ENCODE measurements at places on chromosomes 3 and 15. TPM values are rescaled to one million over a fixed set of nuclear protein-coding genes. Genes with fewer than 3 reads are reported as not detected.

The HMCES gene
- total RNA-seq: 15.1 TPM

The LRRC34 gene
- total RNA-seq: 8.7 TPM

The OR5AC2 gene
- not detected for total RNA-seq

The SSUH2 gene
- total RNA-seq: not detected

The TUSC7 gene
- total RNA-seq: not detected

The SAXO2 gene
- total RNA-seq: 1.5 TPM

The TIMP4 gene
- total RNA-seq: 2.2 TPM

The ATP11B gene
- 94.1 TPM for total RNA-seq

The DUOXA2 gene
- not detected for total RNA-seq

The ADAMTS7 gene
- 3.1 TPM for total RNA-seq

The TLR9 gene
- total RNA-seq: not detected

The RLBP1 gene
- 0.73 TPM for total RNA-seq

The P2RY1 gene
- 5.6 TPM for total RNA-seq

The DET1 gene
- 9.1 TPM for total RNA-seq

The INSYN1 gene
- total RNA-seq: 8.9 TPM

The SLMAP gene
- total RNA-seq: 41.6 TPM

The ZBTB38 gene
- total RNA-seq: 90.6 TPM

The CCR9 gene
- not detected for total RNA-seq

The WDR93 gene
- under 0.01 TPM for total RNA-seq

The NDN gene
- total RNA-seq: 53.9 TPM
